ENCODE measurements at places on chromosomes 5 and 9.

- DNase-seq = no peak
Observed at GRCh38 chr5:129114539-129115193, 20.1 kb downstream of the ISOC1 start.

DNA sequence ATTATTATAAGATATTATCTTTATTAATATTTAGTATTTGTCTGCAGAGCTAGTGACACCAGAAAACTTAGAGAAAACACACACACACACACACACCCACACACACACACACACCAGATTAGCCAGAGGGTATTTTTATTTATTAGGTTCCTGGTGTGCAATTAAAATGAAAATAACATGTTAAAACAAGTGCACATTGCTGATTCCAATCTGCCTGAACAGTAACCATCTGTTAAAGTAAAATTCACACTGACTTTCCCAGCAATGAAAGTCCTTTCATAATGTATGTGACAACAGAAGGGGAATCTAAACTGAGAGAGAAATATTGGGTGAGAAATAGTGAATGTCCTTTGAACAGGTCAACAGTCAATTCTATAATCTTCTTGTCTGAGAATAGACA lies 2323.5 kb upstream of the ACO1 start:
- DNase-seq = no peak

- DNase-seq = no peak
Observed at GRCh38 chr9:132498531-132499210, 83.7 kb upstream of the BARHL1 start.

- DNase-seq = no peak
Observed at GRCh38 chr9:136021872-136022681, 60.9 kb upstream of the UBAC1 start.

GRCh38 chr5:312845-313244 lies 8.7 kb upstream of the AHRR start:
- no peak for DNase-seq

- DNase-seq = peak; percentile 67
Observed at GRCh38 chr9:6757132-6757455, 679 bp upstream of the KDM4C start.

- no peak for DNase-seq
Observed at GRCh38 chr9:127402401-127403090, 5.6 kb downstream of the SLC2A8 start.

- DNase-seq = no peak
Observed at GRCh38 chr9:87556039-87556438, 58.4 kb downstream of the DAPK1 start.

- DNase-seq = no peak
Observed at GRCh38 chr5:140327589-140327988, 18.8 kb downstream of the HBEGF start.

DNA sequence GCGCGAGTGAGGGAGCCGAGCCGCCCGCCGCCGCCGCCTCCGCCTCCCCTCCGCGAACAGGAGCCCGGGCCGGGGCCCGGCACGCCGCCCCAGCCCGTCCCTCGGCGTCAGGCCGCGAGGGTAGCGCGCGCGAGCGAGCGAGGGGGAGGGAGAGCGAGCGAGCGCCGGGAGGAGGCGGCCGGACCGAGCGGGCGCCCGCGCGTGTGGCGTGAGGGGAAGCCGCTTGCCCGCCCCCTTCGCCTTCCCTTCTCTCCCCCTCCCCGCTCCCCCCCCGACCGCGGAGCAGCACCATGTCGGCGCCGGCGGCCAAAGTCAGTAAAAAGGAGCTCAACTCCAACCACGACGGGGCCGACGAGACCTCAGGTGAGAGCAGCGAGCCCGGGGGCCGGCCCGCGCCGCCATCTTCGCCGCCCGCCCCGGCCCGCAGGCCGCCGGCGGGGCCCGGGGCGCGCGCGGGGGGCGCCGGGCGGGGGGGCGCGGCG lies 312 bp downstream of the SET start:
- no peak for DNase-seq

- DNase-seq = no peak
Observed at GRCh38 chr5:132002757-132003156, 8.7 kb downstream of the ACSL6 start.

DNA sequence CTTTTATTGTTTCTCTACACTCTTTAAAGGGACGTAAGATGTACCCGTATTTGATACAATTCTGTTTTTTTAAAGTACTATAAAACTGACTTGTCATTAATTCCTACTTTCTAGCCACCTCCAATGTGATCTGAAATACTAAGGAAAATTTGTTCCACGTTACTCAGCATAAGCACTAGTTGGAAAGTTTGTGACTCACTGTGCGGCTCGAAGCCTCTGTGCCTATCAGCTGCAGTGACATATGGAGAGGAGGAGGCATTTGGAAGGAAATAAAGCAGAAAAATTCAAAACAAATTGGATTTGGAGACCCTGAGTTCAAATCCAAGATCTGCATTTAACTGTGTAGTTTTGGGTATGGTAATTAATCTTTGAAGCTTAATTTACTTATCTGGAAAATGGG lies 339.3 kb downstream of the BRINP1 start:
- no peak for DNase-seq

GRCh38 chr5:133523961-133524586 lies 88.3 kb downstream of the FSTL4 start:
- no peak for DNase-seq

DNA sequence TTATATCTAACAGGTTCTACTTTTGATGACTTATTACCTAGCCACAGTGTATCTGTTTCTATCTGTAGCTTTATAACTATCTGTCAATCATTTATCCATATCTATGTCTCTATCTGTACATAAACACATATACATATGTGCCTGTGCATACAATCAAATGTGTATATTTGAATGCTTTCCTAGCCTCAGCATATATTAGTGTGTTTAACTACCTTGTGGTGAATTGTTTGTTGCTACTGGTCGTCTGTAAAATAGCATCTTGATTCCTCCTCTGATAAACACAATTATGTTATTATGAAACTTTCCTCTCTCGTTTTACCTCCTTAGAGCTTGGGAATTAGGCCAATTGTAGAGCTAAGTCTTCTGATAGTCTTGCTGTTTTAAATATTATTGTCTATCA lies 44.4 kb downstream of the PARP8 start:
- DNase-seq = no peak

DNA sequence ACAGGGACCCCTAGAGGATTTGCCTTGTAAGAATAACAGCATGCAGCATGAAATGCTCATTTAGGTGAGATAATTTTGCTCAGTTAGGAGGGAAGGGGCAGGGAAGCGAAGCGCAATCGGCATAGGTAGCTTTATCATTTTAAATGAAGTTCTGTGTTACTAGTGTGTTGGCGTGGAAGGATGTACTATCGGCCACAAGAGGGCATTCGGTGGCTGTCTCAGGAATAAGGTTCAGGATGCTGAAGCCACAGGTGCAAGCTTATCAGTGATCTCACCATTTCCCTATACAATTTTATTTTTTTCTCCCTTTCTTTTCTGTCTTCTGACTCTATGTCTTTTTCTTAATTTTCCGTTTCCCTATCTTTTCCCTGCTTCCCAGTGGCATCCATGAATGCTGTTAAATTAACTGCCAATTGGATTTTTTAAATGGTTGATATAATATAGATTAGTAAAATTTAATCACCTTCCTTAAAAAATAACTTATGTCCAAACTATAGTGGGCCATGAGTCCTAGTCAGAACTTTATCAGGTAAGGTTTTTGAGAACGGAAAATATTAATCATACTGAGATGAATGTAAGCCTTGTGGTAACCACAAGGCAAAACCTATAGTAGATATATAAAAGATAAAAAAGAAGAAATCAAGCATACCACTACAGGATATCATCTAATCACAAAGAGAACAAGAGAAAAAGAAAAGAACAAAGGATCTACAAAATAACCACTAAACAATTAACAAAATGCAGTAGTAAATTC lies 1.2 kb upstream of the INSL6 start:
- DNase-seq = no peak

- DNase-seq = no peak
Observed at GRCh38 chr5:6475626-6476312, 27.1 kb downstream of the UBE2QL1 start.

All from stimulated activated CD8-positive, alpha-beta memory T cell treated with anti-CD3 and anti-CD28 coated beads, Interleukin-12 subunit alpha, Interleukin-12 subunit beta, amount 100 ng/mL, for 4 hours (primary cell).